Activated CD8-positive, alpha-beta memory T cell treated with anti-CD3 and anti-CD28 coated beads for 1 hour (primary cell): ENCODE measurements at places on chromosomes 7 and 10.

DNA sequence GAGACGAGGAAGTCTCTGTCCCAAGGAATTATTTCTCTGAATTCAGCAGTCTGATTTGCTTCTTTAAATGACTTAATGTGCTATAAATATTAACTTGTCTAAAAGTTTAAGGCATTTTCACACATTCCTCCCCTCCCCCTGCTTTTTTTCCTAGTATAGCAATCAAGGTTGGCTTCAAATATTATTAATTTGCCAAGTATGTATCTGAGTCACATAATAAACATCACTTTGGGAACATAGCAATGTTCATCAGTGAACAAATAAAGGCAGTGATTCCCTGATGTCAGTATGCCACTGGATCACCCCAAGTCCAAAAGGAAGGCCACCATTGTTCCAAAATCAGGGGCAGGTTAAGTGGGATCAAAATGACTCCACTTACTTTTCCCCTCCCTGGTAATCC lies 40.5 kb downstream of the PDE6C start:
- DNase-seq = no peak

DNA sequence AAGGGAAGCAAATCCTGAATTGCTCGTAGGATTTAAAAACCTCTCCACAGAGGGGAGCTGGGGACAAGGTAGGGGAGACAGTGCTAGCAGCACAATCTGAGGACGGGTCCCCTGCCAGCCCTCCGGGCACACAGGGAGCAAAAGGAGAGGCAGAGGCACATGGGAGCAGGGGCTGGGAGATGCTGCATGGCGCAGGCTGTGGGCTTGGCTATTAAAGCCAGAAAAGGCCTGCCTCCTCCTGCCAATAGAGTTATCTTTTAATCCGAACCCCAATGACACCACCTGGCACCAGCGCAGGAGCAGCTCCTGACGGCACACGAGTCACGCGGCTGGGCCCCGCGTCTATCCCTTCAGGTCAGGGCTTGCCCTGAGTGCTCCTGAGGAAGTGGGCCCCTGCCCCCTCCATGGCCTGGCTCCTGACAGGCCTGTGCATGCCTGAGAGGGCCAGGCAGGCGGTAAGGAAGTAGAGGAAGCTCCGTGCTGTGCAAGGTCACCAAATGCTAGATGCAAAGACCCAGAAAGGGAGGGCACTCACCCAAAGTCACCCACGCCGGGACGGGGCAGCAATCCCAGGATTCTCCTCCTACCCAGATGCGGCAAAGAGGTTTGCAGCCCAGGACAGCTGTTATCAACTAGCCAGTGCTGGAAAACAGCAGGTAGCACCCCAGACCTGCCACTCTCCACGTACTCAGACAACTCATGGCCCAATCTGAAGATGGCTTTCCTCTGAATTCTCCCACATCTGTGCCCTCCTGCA lies 28.1 kb downstream of the DLG5 start:
- no peak for DNase-seq

- no peak for DNase-seq
Measured at GRCh38 chr10:78830062-78830975, 238.4 kb upstream of the ZMIZ1 start.

DNA sequence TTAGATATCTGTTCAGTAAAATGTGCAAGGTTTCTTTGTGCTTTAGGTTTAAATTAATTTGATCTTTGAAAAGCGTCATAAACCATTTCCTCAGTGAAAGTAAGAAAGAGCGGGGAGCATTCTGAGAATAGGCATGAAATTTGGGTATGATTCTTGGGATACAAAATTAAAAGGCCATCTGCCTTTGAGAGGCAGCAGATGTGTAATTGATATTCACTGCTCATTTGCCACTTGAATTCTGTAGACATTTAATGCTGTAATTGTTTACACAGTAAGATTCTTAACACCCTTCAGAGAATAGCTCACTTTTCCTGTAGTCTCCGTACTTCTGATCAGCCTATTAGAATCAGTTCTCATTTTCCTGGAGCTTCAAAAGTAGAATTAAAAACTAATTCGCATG lies 18.7 kb downstream of the FRMD4A start:
- DNase-seq = no peak

- no peak for DNase-seq
Measured at GRCh38 chr10:45059632-45060031, 58.9 kb downstream of the ZNF22 start.

DNA sequence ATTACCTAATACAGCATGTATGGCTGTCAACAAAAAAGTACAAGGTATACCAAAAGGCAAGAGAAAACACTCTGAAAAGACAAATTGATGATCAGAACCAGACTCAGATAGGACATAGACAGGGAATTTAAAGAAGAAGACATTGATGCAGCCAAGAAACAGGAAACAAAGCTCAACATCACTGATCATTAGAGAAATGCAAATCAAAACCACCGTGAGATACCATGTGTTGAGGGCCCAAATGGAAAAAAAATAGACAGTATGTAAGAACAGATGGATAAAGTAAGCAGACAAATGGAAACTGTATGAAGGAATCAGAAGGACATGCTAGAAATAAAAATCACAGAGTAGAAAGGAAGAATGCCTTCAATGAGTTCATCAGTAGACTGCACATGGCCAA lies 23.3 kb downstream of the CARD11 start:
- no peak for DNase-seq

DNA sequence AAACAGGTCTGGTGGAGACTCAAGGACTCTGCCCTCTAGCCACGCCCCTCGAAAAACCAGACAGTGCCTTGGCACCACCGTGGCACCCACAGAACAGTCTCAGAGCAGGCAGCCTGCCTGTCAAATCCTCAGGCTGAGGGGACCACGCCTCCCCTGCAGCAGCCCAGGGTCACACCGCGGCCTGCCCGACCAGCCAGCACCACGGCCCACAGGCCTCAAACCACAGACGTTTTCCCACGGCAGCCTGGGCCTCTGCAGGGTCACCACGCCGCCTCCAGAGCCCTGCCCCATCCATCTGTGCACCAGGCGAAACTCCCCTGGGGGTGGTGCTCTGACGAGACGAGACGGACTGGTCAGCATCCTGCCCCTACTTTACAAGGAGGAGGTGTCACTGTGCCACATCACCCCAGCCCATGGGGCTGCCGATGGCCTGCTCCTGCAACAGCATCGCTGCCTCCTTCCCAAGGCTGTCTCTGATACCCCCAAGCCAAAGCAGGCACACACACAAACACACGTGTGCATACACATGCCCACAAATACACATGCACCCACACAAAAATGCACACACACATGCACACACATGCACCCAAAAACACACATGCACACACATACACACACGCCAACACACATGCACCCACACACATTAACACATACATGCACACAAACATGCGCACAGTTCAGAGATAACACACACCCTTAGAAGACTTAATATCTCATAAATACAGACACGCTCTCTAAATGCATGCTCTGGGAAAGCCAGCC lies 24.6 kb downstream of the PAPOLB start:
- DNase-seq = no peak

- peak; percentile 74 for DNase-seq
Measured at GRCh38 chr7:131654668-131655326, 98.4 kb upstream of the PODXL start.

DNA sequence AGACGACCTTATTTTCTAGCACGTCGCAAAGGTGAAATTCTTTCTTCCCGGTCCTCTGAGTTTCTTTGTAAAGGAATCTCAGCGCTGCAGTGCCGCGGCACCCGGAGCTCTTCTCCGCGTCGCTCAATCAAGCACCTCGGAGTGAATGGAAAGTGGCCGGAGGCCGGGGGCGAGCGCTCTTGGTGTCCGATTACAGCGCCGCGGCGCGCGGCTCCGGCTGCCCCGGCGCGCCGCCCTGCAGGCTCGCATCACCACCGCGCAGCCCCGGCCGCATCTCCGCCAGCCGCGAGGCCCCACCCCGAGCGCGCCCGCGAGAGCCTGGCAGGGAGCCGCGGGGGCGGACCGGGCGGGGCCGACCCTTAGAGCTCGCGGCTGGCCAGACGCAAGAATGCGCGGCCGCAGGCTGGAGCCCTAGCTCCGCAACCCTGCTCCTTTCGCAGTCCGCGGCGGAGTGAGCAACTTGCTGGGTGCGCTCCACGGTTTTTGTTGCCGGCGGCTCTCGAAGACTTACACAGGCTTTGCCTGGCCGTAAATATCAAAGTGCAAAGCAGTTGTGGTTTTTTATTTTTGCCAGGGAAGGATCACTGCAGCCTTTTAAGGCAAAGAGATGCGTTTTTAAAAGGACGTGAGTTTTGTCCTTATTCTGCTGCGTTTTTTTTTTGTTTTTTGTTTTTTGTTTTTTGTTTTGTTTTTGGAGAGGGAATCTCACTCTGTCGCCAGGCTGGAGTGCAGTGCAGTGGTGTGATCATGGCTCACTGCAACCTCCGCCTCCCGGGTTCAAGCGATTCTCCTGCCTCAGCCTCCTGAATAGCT lies at the start of gene SEMA3C:
Gene SEMA3C (minus strand): TSS at position 143 of the 813 bp plus-strand sequence. CDS start 2,270 bp downstream, outside the sequence.
- DNase-seq = peak; percentile 0

DNA sequence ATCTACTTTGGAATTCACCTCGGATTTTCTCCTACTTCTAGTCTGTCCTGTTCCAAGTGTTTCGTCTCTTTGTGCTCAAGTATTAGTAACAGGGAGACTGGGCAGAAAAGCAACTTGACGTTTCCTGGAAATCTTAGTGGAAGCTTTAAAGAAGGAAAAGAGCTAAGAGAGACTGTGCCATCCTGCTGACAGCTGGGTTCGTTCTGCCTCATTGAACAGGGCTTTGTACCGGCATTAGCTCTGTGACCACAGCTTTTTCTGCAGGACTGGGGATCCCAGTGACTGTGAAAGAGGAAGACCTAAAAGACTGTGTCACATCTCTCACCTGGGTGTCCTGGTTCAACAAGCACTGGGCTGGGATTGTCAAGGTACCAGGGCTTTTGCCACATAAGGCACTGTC lies 70.8 kb upstream of the CDCA7L start:
- no peak for DNase-seq

- no peak for DNase-seq
Measured at GRCh38 chr7:20153999-20154398, 63.2 kb downstream of the MACC1 start.

GRCh38 chr10:33664070-33664469 lies 329.6 kb upstream of the NRP1 start:
- no peak for DNase-seq

DNA sequence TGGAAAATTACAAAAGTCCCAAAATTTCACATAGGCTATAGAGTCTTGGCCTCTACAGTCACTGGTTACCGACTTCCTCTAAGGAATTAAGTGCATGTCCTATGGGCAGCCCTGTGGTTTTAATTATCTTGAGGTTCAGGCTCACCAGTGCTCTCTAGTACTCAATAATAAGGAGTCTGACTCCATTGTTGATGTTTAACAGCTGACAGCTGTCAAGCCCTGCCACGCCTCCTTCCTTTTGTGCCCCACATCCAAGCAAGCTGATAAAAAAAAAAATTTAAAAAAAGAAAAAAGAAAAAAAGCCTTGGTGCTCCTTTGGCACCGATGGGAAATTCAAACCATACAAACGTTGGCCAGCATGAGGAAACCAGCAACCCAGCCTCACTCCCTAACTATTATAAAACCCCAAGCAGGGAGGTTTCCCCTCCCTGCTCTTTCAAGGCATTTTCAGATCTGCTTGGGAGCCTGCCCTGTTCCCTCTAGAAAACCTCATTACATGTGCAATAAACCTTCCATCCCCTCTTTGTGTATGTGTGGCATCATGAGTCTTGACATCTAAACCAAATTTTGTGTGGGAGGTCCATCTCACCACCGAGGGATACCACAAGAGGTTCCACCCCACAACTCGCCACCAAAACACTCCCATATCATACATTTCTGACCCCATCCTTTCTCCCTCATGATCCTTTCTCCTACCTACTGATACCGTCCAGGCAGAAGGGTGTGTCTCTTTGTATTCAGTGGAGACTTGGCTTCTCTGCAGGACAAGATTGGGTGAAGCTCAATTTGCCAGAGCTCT lies 70.9 kb upstream of the CCDC71L start:
- DNase-seq = no peak

DNA sequence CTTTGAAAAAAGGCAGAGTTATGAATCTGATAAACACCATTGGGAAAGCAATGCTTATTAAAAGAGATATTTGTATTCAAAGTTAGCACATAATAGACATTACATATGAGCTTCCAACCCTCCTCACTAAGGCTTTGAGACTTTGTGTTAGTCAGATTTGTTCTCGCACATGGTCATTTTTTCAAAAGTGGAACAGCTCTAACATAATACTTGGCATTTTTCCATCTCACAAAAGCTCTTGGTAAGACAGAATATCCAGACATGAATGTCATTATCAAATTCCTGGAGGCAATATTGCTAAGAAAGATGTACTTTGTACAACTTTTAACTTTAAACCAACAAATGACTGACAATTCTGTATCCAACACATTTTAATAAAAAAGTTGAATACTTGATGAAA lies 292.4 kb upstream of the SMIM30 start:
- DNase-seq = no peak

DNA sequence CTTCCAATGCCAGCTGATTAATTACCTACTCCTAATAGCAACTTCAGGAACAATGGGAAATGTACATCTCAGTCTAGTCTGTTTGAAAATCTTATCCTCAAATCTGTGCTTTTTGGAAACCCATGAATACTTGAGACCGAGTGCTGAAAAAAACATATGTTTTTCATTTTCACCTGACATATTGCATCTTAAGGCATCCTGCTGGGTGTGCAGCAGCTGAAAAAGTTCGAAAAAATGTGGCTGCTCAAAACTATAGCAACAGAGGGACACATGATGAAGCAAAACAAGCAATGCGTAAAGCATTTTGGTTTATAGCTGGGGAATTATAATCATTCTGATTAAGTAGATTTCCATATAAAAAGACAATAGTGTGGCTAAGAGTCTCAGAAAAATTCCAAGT lies 218.0 kb downstream of the CREB5 start:
- DNase-seq = no peak

DNA sequence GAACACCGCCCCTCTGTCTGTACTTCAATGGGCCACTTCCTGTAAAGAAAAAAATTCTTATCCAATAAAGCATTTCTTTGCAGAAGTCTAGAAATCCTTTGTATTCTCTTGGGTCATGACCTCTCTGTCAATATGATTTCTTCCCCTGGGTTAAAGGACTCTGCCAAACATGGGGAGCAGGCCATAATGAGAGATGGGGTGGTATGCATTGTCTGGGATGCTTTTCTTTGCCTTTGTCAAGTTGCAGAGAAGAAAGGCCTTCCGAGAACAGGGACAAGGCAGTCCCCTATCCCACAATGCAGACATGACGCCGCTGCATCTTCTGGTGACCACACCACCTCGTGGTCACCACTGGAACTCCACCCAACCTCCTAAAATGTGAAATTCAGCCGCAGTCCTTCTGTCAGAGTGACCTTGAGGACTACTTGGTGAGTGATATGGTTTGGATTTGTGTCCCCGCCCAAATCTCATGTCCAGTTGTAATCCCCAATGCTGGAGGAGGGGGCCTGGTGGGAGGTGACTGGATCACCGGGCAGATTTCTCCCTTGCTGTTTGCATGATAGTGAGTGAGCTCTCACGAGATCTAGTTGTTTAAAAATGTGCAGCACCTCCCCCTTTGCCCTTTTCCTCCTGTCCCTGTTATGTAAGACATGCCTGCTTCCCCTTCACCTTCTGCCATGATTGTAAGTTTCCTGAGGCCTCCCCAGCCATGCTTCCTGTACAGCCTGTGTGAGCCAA lies 15.2 kb upstream of the FRMPD2 start:
- DNase-seq = peak; percentile 11

DNA sequence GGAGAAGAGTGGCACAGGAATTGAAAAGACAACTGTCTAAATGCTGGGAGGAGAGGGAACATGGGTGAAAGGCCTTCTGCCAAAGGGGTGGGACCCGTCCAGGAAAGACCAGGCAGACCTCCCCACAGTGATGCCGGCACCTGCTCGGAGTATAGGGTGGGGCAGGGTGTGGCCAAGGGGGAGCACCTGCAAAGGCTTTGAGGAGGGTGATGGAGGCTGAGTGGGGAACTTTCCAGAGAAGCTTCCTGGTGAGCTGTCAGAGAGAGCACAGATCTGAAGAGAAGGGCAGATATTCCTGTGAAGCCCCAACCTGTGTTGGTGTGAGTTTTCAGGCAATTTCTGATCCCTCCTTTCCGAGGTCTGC lies 263.4 kb upstream of the GRB10 start:
- DNase-seq = no peak
